ENCODE measurements at places on chromosomes 12 and 14. TPM values are rescaled to one million over a fixed set of nuclear protein-coding genes. Genes with fewer than 3 reads are reported as not detected.

GLS2 gene
- 53.8 TPM for total RNA-seq

RDH5 gene
- total RNA-seq, result 9.2 TPM

IQSEC3 gene
- under 0.01 TPM for total RNA-seq

P2RX2 gene
- not detected for total RNA-seq

STYK1 gene
- 1.3 TPM for total RNA-seq

SERPINA12 gene
- not detected for total RNA-seq

ARMH4 gene
- total RNA-seq, result 3.2 TPM

TAS2R9 gene
- total RNA-seq, result 0.33 TPM

ZFYVE26 gene
- total RNA-seq, result 12.4 TPM

Data from liver (tissue), 10 donors.